ENCODE measurements at places on chromosomes 1 and 21. TPM values are rescaled to one million over a fixed set of nuclear protein-coding genes. Genes with fewer than 3 reads are reported as not detected.

DNA sequence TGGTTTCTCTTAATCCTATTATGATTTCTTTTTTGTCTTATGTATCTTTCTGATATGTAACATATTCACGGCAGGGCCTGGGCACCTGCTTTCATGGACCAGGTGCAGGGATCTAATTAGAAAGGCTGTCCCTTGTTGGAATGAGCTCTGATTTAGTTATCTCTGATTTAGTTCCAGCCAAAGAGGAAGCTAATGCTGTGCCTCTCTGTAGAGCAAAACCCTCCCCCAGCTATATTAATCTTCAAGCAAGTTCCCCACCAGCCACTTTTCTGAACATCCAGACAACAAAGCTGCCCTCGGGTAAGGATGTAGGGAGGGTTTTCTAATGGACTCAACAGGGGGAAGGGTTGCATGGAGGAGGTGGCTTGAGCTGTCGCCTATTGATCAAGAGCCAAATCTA is 6.1 kb downstream of the TSACC start:
- DNase-seq: no peak

- DNase-seq: no peak
Observed at GRCh38 chr1:199273837-199274379, 635.1 kb downstream of the PTPRC start.

- DNase-seq: peak; percentile 34
Observed at GRCh38 chr1:20719261-20719660, 1.5 kb upstream of the KIF17 start.

DNA sequence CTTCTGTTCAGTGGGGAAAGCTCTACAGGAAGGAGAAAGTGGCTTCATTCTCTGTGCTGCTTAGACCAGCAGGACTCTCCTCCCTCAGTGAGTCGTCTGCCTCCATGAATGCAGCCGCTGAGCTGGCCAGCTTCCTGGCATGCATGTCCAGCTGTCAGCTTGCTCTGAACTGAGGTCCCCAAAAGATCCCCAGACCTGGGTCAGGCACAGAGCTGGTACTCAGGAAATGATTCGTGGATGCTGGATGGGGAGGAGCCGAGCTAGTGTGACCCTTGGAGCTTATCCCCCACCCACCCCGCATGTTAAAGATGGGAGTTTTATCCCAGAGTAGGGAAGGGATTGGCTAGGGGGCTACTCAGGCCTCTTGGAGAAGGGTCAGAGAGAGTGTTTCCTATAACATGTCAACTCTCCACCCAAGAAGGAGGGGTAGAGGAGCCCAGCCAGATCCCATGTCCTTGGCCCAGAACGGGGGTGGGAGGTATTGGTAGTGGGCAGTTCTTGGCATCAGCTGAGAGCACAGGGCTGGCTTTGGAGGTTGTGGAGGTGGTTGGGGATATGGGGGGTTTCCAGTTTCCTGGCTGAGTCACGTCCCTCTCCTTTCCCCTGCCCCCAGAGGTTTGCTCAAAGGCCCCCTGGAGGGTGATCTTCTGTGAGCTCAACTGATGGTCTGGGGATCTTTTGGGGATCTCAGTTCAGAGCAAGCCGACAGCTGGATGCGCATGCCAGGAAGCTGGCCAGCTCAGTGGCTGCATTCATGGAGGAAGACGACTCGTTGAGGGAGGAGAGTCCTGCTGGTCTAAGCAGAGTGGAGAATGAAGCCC is 110.1 kb downstream of the FOXD2 start:
- DNase-seq: no peak

- no peak for DNase-seq
Observed at GRCh38 chr1:45857101-45857700, 53.8 kb downstream of the MAST2 start.

DNA sequence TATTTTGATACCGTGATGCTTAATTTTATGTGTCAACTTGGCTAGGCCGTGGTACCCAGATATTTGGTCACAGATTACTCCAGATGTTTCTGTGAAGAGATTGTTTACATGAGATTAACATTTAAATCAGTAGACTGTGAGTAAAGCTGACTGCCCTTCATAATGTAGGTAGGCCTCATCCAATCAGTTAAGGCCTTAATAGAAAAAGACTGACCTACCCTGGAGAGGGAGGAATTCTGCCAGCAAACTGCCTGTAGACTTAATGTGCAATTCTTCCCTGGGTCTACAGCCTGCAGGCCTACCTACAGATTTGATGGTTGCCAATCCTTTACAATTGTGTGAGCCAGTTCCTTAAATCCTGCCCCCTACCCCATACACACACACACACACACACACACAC is 4.3 kb downstream of the SETSIP start:
- no peak for DNase-seq

TAS1R3 gene
- total RNA-seq: 0.65 TPM
